ENCODE measurements at places on chromosomes 12 and 14.

DNA sequence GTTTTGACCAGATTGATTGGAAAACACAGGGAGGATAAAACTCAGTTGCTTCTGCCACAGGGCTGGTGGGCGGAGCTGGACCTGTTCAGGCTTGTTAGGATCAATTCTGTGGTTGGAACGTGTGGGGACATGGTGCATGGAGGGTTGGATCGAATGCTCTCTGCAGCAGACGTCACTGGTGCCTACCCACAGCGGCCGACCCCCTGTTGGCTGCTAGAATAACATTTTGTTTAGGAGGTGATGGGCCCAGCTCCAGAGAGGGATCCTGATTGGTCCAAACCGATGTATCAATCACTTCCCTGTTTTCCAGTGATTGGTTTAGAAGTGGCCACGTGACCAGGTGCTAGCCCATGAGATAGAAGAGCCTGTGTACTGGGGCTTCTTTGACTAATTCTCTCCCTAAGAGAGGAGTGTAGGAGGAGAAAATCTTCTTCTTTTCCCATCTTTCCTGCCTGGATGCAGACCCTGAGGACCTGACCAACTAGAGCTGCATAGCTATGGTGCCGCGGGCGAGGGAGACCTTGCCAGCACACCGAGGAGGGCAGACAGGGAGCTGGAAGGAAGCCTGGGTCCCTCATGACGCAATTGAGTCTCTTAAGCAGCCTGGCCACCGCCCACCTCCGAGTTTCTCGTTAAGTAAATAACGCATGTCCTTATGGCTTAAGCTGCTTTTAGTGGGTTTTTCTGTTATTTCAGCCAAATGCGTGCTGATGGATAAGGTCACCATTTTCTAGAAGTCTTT lies 163.5 kb downstream of the AACS start:
- no peak for DNase-seq

- DNase-seq = no peak
Measured at GRCh38 chr12:115630136-115630535, 647.4 kb downstream of the MED13L start.

- DNase-seq = peak; percentile 29
Measured at GRCh38 chr14:50038398-50039119, 77.8 kb downstream of the VCPKMT start.

DNA sequence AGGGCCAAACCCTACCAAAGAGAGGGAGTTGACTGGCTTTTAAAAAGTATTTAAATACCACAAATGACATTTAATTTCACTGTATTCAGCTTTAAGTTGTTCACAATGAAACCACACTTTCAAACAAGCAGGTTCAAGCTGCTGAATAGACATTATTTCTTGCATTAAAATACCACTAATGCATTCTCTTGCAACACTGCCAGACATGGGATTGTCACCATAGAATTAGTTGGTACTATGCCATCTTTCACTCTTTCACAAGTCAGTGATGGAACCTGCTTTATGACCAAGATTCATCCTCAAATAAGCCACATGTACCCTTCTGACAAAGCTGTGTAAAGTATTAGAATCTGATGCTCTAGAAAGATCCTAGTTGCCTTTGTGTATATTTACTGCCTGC lies 239.4 kb downstream of the PAWR start:
- no peak for DNase-seq

DNA sequence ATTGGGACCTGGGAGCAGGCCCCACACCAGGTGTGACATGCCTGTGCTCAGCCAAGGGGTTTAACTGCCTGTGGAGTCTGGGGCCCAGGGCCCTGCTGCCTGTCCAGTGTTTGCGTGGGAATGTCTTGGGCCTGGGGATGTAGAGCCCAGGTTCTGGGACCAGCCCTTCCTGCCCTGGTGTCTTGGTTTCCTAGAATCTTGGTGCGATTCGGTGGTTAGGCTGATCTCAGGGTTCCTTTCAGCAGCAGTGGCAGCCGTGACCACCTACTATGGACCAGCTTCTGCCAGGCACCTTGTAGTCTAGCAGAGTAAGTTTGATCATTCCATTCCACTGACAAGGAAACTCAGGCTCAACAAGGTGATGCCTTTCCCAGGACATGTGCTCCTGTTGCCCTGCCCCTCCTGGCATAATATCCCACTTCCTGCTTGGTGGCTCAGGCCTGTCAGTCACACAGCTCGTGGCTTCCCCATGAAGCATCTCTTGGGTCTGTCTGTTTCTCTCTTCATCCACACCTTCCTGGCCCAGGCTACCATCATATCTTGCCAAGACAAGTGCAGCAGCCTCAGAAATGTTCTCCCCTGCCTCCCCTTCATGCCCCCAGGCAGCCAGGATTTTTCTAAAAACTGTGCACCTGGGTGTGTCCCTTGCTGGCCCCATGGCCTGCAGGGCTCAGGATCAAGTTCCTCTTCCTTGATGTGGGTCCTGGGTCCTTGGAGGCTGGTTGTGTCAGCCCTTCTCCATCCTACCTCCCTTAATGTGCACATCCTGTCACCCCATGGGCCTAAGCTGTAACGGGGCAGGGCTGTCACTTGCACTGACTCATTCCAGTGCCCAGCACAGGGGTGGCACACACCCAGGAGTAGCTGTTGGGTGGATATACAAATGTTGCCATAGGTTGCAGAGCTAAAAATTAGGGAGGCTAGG lies 101.6 kb downstream of the SLC25A47 start:
- DNase-seq = no peak
